Endothelial cell (in vitro differentiated cells): ENCODE measurements at places on chromosomes 11 and 22. TPM values are rescaled to one million over a fixed set of nuclear protein-coding genes. Genes with fewer than 3 reads are reported as not detected.

GRCh38 chr11:43818220-43818619 lies 62.4 kb upstream of the ALKBH3 start:
- no peak for DNase-seq

- DNase-seq: no peak
These were observed 3.9 kb upstream of the CDC42EP2 start for GRCh38 chr11:65310736-65311135.

- DNase-seq: no peak
These were observed 50.5 kb upstream of the ADA2 start for GRCh38 chr22:17269607-17270261.

Gene CNTF
- total RNA-seq: 1.6 TPM

DNA sequence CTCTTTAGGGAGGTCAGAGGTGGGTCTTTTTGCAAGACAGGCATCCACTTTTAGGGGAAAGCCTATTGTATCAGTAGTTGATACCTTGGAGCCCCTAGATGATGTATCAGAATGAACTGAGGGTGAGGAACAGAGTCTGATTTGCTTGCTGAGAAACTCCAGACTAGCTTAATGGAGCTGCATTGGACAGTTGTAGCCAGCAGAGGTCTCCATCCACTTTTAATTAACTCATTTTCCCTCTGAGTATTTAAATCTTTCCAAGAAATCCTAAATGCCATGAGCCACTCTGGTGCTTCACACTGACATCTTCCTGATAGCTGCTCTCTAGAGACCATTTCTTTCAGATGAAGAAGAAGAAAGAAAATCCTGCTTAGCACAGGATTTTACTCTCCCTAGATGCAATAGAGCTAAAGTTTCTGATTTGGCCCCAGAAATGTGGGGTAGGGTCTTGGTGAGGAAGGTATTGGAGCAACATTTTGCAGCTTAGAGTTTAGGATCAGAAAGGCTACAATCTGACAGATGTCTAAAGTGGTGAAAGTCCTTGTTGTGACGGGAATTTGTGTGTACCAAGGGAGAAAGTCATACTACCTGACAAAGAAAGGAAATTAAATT lies 38.0 kb downstream of the EXT2 start:
- DNase-seq: no peak

Gene TAF1D
- total RNA-seq: 131 TPM

Gene TECTA
- total RNA-seq: 2.2 TPM

DNA sequence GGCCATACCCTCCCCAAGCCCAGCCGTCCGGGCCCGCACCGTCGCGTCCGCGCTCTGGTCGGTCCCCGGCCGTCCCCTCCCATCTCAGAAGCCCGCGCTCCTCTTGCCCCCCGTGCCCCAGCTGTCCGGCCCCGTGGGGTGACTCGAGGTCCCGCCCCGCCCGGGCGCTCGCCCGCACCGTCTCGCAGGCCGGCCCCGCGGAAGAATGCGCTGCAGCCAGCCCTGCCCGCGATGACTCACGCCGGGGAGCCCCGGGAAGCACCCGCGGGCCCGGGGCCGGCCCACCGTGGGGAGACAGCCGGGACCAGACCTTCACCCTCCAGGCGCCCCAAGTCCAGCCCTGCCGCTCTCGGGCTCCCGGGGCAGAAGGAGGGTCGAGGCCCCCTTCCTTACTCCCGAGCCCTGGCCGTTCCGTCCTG lies 320 bp upstream of the PHLDA2 start:
- DNase-seq: no peak

- DNase-seq: no peak
These were observed 51.8 kb upstream of the SC5D start for GRCh38 chr11:121240650-121241303.
